ENCODE measurements at places on chromosomes 6 and 20.

GRCh38 chr20:40894237-40894630 is 134.4 kb upstream of the TOP1 start:
- no peak for DNase-seq

DNA sequence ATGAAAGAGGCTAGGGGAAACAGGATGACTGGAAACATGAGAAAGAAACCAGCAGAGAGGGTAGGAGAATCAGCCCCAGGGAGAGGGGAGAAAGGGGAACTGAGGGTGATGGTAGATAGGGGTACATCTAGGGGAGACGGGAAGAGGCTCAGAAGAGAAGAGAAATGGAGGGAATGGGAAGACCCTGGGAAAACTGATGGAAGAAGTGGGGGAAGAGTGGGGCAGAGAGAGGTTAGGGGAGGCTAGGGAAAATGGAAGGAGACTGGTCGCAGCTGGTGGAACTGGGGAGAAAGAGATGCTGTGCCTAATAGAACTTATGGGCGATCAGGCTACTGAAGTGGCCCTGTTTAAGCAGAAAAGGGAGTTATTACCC is 548 bp downstream of the PROCR start:
- no peak for DNase-seq

DNA sequence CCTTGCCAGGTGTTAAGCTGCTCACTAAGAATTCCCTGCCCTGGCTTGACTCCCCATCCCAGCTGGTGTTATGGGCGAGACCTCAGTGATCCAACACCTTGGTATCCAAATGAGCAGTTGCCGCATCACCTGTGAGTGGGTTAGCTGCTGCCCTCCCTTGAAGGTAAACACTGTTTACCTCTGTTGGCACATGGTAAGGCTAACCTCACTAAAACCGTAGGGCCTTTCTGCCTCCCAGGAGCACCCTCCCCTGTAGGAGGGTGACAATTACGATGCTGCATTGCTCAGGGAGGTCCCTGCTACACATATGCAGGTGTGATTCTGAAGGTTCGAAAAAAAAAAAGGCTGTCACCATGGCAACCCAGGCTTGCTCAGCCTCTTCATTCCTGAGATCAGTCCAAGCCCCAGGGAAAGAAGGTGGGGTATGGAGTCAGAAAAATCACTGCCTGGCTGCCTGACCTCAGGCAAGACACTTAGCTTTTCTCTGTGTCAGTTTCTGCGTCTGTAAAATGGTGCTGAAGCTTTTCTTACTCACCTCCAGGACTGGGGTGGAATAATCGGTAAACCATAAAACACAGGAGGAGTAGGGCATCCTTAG is 19.5 kb downstream of the PNPLA1 start:
- no peak for DNase-seq

DNA sequence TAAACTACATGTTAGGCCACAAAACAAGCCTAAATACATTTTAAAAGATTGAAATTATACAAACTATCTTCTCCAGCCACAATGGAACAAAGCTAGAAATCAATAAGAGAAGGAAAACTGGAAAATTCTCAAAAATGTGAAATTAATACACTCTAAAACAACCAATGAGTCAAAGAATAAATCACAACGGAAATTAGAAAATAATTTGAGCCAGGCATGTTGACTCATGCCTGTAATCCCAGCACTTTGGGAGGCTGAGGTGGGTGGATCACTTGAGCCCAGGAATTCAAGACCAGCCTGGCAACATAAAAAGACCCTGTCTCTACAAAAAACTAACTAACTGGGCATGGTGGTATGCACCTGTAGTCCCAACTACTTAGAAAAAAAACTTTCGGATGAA is 6.3 kb upstream of the WFDC13 start:
- no peak for DNase-seq

GRCh38 chr20:16349523-16350260 is 223.6 kb downstream of the KIF16B start:
- no peak for DNase-seq

DNA sequence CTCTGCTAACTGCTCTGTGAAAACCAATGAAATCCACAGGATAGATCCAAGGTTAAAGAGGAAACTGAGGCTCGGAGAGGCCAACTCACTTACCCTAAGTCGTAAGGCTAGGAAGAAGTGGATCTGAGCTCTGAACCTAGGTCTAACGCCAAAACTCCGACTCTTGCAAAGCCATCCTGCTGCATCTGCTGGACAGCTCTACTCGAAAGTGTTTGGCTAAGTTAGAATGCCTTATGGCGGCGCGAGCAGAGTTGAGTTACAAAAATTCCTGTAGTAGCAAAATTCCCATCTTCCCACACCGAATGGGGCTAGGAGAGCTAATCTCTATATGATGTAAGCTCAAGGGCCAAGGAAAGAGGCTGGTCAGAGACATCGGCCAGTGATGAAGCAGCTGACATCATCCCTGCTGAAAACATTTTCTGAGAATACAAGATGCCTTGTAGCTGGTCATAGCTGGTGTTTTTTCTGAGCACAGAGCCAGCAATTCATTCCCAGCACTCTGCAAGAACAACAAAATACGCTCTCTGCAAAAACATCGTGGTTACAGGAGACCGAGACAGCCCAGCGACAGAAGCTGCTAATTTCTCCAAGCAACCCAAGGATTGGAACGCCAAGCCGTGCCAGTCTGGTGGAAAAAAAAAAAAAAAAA is 1.8 kb downstream of the SPATA2 start:
- no peak for DNase-seq

DNA sequence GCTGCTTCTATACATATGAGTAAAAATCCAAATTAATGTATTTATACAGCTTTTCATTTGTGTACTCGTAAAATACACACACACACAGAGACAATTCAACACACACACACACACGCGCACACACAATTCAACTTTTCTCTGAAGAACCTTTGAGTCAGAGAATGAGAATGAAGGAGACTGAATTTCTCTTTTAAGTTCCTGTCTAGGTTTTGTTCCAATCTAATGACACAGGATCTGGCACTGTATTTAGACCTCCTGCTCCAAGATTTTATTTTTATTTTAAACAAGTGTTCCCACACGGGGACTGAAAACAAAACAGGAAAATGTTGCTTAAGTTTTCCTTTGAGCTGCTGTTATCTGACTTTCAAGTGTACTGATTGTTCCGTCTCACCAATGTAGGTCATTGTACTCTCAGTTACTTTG is 250.8 kb downstream of the LAMA2 start:
- no peak for DNase-seq

DNA sequence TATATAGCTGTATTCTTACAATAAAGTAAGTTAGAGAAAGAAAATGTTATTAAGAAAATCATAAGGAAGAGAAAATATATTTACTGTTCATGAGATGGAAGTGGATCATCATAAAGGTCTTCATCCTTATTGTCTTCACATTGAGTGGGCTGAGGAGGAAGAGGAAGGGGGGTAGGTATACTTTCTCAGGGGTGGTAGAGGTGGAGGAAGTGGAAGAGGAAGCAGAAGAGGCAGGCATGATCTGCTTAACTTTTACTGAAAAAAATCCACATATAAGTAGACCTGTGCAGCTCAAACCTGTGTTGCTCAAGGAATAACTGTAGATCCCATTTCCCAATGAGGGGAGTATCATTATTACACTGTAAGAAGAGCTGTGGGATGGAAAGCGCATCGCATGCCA is 714.2 kb downstream of the KIF16B start:
- no peak for DNase-seq

DNA sequence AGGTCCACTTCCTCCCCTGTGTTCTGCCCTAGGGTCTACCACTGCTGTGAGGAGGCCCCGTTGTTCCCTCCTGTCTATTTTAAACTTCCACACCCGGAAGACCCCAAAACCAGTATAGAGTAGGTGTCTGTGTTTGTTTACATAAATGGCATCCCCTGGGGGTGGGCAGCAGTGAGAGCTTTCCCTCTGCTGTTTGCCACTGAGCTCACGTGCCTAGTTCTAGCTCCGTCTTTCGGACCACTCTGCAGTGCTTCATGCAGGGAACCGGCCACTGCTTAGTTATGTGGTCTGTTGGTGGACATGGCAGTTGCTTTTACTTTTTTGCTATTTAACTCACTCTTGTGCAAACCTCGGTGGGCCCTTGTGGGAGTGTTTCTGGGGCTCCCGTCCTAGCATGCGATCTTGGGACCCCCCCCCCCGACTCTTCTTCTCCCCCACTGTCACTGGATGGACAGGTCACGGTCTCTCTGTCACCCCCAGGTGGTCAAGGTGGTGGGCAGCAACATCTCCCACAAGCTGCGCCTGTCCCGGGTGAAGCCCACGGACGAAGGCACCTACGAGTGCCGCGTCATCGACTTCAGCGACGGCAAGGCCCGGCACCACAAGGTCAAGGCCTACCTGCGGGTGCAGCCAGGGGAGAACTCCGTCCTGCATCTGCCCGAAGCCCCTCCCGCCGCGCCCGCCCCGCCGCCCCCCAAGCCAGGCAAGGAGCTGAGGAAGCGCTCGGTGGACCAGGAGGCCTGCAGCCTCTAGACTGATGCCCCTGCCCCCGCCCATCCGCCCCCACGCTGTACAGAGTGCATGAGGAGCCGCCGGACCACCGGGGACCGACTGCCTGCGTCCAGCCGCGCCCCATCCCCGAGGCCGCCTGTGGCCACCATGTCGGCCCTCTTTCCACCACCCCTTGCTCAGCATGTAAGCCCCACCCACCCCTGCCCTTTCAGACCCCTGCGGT is 40.9 kb downstream of the VSTM2L start:
- DNase-seq, result peak; percentile 9

DNA sequence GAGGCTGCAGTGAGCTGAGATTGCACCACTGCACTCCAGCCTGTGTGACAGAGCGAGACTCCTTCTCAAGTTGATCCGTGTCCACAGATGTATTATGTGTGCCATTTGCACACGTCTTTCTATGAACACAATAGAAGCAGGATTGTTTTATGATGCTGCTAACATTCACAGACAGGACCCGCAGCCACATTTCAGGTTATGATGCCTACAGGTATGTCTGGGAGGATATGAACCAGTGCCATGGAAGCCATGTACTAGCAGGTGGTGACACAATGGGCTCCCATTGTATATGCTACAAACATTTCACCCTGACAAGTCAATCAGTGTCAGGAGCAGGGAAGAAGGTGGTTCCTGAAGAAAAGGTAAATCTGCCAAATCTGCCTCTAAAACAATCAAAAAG is 4.3 kb downstream of the TRAM2 start:
- DNase-seq, result no peak

- no peak for DNase-seq
These were observed 17.1 kb upstream of the NTSR1 start for GRCh38 chr20:62691487-62691886.

GRCh38 chr6:12749531-12750379 is 33.2 kb downstream of the PHACTR1 start:
- DNase-seq, result no peak

- DNase-seq, result peak; percentile 61
These were observed 1.1 kb upstream of the RPS6KA2 start for GRCh38 chr6:166627875-166628801.

GRCh38 chr20:57734754-57735153 is 24.9 kb upstream of the PMEPA1 start:
- DNase-seq, result no peak

DNA sequence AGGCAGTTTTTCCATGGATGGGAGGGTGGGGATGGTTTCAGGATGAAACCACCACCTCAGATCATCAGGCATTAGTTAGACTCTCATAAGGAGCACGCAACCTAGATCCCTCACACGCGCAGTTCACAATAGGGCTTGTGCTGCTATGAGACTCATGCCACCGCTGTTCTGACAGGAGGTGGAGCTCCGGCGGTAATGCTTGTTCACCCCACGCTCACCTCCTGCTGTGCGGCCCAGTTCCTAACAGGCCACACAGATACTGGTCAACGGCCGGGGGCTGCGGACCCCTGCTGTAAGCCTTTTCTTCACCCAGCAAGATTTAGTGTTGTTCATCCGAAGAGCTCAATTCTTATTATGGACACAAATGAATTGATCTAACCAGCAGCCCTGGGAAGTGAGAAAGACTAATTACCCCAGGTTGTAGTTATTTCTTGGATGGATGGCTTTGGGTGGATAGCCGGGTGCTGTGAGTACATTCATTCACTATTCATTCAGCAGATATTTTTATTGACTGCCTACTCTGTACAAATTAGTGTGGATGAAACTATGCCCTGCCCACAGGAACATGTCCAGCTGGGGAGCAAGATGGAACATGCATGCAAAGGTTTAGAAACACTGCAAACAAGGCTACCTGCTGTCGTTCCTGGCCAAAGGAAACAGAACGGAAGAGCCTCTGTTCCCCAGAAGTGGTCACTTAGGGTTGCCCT is 57.2 kb downstream of the RIOK1 start:
- no peak for DNase-seq

DNA sequence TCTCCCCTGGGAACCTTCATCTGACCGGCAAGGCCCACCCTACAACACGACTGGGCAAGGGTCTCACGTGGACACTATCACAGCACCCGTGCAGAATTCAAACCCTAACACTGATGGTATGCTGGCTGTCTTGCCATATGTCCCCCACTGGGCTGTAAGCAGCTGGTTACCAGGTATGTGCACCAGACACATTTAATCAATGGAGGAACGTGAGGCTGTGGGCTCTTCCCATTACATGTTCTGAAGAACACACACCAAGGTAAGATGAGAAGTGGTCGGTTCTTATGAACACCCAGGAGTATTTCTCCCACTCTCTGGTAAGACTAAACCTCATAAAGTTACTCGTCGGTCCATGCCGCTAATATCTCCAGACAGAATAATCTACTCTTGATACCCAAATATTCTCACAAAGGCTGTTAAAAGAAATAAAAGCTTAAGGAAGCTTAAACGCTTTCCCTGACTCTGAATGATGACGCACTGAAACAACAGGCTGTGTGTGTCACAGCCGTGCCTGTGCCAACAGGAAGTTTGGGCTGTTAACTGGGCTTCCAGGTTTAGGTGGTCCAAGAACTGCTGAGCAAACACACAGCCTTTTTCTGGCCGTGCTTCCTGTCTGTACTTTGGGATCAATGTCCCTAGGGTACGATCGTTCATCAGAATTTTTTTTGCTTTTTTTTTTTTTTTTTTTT is 75.3 kb downstream of the SLC23A2 start:
- DNase-seq, result no peak

- DNase-seq, result no peak
These were observed 363.1 kb downstream of the PRKN start for GRCh38 chr6:162364488-162364887.

- no peak for DNase-seq
These were observed 15.1 kb downstream of the PDSS2 start for GRCh38 chr6:107444277-107444676.

DNA sequence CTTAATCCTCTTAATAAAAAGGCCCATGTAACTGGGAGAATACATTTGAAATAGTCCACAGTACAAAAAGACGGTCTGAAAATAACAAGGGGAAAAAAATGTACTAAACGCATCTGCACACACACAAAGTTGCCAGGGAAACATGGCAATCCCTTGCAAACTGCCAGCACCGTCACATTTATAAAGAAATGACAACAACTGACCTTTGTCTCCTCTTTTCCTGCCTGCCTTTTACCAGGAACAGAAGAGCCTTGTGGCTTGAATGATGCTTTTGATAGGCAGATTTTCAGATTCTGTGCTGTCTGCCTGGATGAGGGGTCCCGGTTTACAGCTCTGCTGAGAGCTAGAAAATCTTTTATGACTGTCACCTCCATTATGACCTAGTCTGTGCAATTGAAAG is 308.6 kb upstream of the ZFP64 start:
- DNase-seq, result no peak
